ENCODE measurements at places on chromosomes 1 and 21.

- DNase-seq: no peak
These were observed 83.3 kb downstream of the ABCA4 start for GRCh38 chr1:94037392-94038229.

DNA sequence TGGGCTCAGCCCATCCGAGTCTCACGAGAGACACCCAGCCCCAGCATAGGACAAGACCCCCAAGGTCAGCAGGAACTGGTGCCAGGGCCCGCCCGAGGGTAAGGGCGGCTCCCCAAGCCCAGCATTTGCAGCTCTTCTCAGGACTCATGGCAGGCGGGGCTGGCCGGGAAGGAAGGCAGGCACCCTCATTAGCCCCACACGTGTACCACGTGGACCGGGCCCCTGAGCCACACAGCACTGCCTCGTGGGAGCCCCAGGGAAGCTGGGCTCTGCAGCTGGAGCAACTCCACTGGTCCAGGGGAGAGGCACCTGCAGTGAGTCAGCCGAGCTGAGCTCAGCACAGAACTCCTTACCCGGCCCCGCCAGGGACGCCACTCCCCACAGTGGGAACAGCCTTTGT is 97.7 kb upstream of the IFFO2 start:
- no peak for DNase-seq

DNA sequence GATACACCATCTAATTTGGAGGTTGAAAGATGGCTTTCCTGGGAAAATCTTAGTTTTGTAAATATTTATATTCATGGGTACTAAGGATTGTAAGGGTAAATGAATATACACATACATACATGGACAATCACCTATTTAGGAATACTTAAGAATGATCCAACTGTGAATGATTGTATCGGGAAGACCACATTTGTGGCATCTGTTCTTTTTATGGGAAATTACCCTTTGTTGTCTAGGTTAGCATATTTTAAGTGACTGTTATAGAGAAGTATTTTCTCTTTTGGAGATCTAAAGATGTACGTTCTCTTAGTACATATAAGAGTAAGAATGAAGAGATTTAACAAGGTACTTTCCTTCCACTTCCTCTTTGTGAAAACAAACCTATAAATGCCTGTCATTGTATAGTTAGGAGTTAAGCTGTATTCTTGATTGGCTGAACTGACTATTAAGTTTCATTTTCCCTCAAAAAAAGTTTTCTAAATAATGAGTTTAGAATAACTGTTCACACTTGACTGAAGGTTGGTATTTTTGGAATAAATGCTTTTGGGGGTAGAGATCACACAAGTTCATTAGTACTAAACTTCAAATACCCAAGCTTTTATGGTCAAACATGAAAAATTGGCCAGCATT is 26.7 kb downstream of the SNX7 start:
- no peak for DNase-seq

DNA sequence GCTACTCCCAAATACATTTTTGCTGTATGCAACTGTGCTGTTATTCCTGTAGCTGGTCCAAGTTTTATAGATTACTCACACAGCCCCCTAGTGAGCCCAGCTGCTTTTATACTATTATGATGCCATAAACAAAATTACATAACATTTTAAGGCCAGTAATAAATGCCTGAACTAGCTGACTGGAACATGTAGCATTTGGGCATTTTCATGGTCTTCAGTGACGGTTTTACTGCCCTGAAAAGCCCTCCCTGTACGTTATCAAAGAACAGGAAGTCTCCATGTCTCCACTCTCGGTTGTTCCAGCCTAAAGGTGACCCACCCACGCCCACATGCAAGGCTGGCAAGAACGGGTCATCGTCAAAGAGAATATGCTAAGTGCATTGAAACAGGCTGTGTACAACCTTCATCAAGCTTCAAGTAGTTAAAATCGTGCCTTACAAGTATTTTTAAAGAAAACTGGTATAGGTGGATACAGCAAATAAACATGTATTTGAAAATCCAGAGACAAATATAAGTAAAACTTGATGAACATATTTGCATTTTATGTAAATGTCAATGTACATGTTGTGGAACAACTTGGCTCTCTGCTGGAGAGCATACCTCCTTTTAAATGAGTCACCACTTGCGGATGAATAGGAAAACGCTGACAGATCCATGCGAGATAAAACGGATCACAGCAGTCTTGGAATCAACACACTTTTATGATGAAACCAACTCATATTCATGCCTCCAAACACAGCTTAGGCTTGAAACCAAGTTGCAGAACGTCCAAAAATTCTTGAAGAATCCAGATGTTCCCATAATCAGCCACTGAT is 520.5 kb downstream of the SMYD3 start:
- DNase-seq: peak; percentile 66

DNA sequence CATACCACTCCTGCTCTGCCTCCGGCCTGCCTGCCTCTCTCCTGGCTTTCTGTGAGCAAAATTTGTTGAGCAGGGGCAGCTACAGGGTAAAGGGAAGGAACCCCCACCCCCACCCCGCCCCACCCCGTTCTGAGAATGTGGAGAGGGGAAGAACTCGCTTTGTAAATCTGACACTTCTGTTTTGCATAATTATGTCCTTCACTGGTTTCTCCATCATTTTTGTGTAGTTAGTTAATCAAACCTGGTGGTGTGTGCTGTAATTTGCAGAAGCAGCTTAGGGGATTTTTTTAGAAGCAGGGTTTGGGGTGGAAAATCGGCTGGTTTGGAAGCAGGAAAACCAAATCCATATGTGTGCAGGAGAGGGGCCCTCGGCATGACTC is 58.1 kb upstream of the TMEM51 start:
- no peak for DNase-seq

- DNase-seq: no peak
These were observed 40.5 kb downstream of the CHD1L start for GRCh38 chr1:147283011-147283410.

- DNase-seq: peak; percentile 45
These were observed 160.6 kb upstream of the ATP1B1 start for GRCh38 chr1:168945870-168946269.

DNA sequence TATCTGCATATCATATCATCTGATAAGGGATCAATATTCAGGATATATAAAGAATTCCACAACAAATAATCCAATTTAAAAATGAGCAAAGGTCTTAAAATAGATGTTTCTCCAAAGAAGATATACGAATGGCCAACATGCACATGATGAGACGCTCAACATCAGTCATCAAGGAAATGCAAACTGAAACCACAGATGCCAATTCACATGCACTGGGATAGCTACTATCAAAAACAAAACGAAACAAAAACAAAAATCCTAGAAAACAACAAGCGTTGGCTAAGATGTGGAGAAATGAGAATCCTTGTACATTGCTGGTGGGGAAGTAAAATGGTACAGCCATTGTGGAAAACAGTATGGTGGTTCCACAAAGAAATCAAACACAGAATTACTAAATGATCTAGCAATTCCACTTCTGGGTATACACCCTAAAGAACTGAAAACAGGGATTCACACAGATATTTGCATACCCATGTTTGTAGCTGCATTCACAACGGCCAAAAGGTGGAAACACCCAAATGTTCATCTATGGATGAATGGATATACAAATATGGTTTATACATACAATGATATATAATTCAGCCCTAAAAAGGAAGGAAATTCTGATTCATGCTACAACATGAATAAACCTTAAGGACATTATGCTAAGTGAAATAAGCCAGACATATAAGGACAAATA is 79.4 kb downstream of the PCSK9 start:
- DNase-seq: no peak

DNA sequence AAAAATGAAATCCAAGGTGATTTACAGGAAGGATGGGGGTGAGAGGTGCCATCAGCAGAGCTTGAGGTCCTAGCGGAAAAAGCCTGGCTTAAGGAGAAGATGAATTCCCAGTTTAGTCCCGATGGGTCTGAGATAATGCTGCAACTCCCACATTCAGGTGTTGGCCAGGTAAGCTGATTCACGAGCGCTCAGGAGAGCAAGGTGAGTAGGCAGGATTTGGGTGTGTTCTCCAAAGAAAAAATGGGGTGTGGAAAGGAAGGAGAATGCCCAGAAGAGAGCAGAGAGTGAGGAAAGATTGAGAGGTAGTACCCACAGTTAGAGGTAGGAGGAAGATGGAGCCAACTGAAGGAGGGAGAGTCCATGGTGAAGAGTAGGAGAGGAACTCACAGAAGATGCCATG is 12.5 kb downstream of the RIMS3 start:
- no peak for DNase-seq

DNA sequence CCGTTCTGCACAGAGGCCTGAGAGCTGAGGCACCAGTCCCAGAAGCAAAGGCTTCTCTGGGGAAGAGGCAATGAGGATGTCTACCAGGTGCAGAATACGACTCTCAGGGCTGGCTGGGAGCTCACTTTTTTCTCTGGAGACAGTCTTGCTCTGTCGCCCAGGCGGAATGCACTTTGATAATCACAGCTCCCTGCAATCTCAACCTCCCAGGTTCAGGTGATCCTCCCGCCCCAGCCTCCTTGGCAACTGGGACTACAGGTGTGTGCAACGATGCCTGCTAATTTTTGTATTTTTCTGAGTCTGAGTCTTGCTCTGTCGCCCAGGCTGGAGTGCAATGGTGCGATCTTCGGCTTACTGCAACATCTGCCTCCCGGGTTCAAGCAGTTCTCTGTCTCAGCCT is 17.6 kb downstream of the NADK start:
- DNase-seq: no peak

DNA sequence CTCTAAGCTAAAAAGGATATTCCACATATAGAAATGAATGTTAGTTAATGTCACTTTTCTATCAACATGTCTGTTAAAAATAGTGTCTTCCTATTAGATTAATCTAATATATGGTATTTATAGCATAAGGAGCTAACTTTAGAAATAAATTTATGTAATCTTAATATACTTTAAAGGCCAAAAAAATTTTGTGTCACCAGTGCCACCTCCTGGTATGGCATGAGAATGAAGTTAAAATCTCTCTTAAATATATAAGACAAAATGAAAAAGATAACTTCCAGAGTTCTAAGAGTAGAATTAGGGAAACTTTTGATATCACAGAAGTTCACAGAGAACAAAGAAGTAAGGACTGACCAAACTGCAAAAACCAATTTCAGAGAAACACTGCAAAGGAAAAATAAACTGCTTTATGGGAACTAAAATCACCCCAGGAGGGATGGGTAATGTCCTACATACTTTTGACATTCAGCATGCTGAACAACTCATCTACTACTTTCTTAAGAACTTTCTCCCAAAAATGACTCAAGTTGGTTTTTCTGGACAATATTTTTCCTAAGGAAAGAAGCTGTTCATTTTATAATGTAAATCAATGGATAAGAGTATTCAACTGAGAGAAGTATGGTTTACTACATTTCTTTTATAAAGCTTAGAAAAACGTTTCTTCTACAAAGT is 82.8 kb downstream of the TRIM33 start:
- peak; percentile 42 for DNase-seq

- no peak for DNase-seq
These were observed 26.7 kb upstream of the MX1 start for GRCh38 chr21:41399246-41399800.

- no peak for DNase-seq
These were observed 34.7 kb downstream of the SLC19A1 start for GRCh38 chr21:45507523-45507875.

- no peak for DNase-seq
These were observed 169.3 kb upstream of the CACNA1E start for GRCh38 chr1:181314010-181314409.

DNA sequence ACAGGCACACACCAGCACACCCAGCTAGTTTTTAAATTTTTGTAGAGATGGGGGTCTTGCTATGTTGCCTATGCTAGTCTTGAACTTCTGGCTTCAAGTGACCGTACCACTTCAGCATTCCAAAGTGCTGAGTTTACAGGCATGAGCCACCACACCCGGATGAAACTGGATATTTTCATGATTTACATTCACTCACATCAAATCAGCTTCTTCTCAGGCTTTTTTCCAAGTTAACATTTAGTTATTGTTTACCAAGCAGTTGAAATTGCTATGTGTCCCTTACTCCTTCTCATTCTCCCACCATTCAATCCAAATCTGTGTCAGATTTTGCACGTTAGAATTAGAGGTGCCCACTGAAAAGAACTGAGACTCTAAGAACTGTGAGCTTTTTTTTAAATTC is 18.4 kb downstream of the RIT1 start:
- peak; percentile 73 for DNase-seq

GRCh38 chr1:55420929-55421716 is 206.0 kb upstream of the USP24 start:
- peak; percentile 59 for DNase-seq

- peak; percentile 38 for DNase-seq
These were observed 106.9 kb downstream of the ZNF281 start for GRCh38 chr1:200302921-200303290.

- DNase-seq: peak; percentile 68
These were observed 59.9 kb downstream of the WNT9A start for GRCh38 chr1:227887697-227888403.

DNA sequence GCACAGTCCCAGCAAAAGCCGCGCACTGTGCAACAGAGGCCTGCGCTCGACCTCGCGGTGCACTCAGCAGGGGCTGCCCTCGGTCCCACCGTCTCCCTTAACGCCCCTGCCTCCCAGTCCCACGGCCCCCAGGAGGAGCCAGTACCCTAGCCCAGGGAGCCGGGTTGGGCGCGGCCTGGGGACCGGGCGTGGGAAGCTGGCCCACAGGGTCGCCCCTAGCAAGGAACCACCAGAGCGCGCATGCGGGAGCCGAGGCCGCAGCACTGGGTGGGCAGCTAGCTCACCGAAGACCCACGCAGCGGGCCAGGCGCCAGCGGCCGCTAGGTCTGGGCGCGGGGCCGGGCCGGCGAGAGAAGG is 21.6 kb upstream of the ZNF678 start:
- DNase-seq: peak; percentile 39

- no peak for DNase-seq
These were observed 392.9 kb upstream of the RUNX1 start for GRCh38 chr21:35441868-35442582.

- no peak for DNase-seq
These were observed 22.4 kb upstream of the AHCTF1 start for GRCh38 chr1:246954126-246954525.

- DNase-seq: no peak
These were observed 16.8 kb upstream of the ERVH48-1 start for GRCh38 chr21:42942244-42942643.

GRCh38 chr1:152036267-152037216 is at the start of gene S100A11:
Gene S100A11 (minus strand): TSS chr1:152037004. CDS start chr1:152036915, 89 bp downstream.
- peak; percentile 86 for DNase-seq

- no peak for DNase-seq
These were observed 36.9 kb upstream of the PSMG1 start for GRCh38 chr21:39220150-39220549.

DNA sequence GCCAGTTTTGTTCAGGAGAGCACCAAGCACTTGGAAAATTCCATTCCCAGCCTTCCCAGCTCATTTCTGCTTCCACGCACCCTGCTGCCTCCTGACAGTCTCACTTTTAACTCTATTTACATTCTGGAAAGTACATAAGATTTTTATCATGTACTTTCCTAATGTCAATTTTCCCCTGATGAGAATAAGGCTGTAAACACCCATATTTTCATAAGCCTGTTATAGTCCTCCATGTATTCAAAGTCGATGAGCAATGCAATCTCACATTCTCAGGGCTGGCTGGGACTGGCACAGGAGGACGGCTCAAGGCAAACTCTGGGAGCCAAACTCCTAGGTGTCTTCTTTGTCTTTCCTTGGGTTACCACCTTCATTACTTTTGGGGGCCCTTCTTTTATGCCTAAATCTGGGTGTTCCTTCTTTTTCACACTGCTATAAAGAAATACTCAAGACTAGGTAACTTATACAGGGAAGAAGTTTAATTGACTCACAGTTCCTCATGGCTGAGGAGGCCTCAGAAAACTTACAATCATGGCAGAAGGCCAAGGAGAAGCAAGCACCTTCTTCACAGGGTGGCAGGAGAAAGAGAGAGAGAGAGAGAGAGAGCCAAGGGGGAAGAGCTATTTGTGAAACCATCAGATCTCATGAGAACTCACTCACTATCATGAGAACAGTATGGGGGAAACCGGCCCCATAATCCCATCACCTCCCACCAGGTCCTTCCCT is 94.6 kb downstream of the IGSF21 start:
- no peak for DNase-seq

Data from lung microvascular endothelial cell (primary cell).